ENCODE measurements at places on chromosomes 11 and 22.
A peak's percentile ranks its signal among the peaks of the same experiment; 100 is the strongest.

DNA sequence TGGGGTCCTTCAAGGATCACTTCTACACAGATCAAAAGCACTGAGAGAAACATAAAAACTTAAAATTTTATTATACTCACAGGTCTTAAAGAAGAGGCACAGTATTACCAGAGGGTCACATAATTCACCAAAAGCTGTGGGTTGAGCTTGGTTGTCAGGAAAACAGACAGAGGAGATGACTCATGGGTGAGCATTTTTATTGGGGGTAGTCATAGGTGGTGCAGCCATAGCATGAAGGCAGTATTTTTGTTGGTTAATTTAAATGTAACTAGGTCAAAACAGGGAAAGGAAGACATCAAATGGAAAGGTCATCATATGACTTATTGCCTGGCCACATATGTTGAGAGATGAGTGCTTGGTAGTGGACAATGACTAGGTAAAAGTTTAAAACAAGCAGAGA is 24.2 kb downstream of the OR5B17 start:
- DNase-seq, result no peak

GRCh38 chr11:126136507-126136906 is 73.8 kb upstream of the CDON start:
- DNase-seq, result no peak

DNA sequence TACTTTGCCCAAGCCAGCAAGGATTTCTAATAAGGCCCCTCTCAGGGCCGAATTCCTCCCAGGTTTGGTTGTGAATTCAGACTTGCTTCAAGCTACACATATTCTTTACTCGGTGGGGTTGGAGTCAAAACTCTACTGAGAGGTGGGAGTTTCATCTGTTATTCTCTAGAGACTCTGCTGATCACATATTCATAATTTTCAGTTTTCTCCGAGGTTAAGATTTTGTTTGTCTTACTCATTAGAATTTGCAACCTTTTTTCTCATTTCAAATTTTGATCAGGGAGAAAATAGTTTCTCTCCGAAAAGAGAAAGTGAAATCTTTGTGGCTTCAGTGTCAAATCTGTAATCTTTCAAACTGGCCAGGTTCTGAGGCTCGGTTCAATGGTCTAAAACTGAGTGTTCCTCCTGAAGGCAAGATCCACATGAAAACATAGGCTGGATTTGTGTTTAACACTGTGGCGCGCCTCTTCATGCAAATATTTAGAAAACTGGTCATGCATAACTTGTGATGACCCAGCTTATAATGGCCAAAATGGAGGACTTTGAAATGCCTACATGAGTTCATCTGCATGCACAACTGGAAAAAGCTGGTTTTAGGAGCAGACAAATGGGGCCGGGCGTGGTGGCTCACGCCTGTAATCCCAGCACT is 21.5 kb upstream of the GSTP1 start:
- no peak for DNase-seq

DNA sequence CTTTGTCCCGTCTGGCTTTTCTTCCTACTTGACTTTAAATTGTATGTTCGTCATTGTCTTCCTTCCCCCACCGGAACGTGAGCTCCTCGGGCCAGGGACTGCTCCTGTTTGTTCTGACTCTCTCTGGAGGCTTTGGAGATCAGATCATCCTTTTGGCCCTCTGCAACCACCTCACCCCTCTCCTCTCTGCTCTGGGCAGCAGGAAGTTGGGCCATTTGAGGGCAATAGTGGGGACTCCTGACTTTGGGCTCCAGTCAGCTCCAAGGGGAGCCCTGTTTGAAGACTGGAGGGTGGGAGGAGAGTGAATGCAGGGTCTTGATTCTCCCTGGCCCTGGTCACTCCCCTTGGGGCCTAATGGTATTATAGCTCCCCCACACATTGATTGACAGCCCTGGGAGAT is 186.3 kb upstream of the B3GAT1 start:
- DNase-seq, result no peak

DNA sequence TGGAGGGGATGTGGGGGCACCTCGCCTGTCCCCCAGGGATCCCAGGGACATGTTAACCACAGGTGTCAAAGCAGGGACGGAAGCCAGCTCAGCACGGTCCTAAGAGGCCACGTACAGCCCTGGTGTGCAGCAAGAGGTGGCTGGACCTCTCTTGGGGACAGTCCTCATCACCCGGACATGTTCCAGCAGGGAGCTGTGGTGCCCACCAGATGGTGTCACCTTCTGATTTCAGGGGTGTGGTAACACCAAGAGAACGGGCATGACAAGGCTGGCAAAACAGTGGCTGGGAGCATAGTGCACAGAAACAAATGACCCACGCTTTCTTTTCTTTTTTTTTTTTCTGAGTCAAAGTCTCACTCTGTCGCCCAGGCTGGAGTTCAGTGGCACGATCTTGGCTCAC is 25.6 kb upstream of the COMT start:
- DNase-seq, result no peak

- no peak for DNase-seq
These were observed 19.4 kb downstream of the PIWIL4 start for GRCh38 chr11:94586546-94586945.

GRCh38 chr11:12434325-12434654 is 56.9 kb downstream of the PARVA start:
- DNase-seq, result no peak

DNA sequence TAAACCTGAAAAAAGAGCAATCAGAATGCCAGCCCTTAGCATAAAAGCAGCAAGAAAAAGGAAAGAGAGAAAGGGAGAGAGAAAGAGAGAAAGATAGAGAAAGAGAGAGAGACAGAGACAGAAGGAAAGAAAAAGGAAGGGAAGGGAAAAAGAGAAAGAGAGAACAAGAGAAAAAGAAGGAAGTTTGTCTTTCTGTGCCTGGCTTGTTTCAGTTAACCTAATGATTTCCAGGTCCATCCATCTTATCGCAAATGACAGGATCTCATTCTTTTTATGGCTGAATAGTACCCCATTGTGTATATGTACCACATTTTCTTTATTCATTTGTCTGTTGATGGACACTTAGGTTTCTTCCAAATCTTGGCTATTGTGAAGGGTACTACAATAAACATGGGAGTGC is 230.8 kb downstream of the GUCY1A2 start:
- no peak for DNase-seq

DNA sequence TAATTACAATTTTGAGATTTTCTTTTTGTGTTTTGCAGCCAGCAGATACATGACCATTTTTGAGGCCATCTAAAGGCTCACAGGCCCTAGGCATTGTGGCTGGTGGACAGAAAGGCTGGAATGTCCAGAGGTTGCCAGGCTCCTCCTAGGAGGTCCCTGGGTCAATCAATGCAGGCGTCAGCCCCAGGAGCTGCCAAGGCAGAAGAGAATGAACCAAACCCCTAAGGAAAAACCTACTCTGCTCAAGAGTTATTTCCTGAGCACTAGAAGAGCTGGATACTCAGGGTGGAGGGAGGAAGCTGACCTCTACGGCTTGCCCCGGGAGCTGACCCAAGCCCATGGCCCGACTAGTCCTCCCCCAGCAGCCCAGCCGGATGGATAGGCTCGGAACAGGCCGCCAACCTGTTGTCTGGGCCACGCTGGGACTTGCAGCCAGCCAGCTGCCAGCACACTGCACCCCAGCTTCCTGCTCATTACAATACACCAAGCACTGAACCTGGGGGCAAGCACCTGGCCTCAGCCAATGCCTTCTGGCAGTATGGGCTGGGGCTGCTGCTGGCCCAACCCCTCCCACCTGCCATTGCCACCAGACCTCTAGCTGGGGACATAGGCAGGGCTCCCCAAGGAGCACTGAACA is 5.7 kb upstream of the SCGB1A1 start:
- no peak for DNase-seq

DNA sequence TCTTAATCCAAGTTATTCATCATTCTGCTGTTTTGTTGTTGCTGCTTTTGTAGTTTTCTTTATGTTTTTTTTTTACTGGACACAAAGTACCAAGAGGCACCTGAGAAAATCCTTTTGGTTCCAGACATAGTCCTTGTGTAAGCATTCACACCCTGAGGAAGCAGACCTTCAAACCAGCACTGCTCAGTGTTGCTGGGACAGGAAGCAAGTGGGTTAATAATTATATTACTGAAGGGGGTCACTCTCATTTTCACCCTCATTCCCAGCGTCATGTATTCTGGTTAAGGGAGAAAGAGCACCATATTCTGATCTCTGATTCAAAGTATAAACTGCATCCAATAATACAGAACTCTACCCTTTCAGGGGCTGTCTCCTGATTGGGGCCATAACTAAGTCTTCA is 5.9 kb upstream of the ALKBH3 start:
- DNase-seq, result no peak

DNA sequence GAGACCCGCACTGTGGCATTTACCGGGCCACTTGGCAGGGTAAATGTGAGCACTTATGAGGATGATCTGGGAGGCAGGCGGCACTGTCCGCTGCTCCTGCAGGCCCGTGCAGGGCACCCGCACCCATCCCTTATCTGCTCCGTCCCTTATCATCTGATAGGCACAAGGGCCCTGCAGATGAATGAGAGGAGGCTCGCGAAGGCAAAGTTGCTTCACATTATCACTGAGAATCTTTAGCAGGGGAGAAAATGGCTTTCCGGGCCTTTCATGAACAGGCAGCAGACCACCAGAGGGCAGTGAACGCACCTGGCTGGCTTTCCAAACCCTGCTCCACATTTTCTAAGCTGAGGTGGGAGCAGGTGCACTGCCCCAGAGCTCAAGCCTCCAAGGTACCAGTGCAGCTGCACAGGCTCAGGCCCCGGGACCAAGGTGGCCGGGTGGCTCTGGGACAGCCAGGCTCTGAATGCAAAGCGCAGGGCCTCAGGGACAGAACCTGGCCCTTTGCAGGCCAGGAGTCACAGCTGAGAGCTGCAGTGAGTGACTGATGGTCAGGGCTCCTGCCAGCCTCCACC is 165.6 kb downstream of the SHANK2 start:
- peak; percentile 40 for DNase-seq

GRCh38 chr22:23088199-23088604 is 17.9 kb downstream of the GNAZ start:
- no peak for DNase-seq

- DNase-seq, result no peak
These were observed 19.2 kb downstream of the NECTIN1 start for GRCh38 chr11:119709638-119710346.

GRCh38 chr11:35553831-35554230 is 28.4 kb upstream of the PAMR1 start:
- DNase-seq, result no peak

DNA sequence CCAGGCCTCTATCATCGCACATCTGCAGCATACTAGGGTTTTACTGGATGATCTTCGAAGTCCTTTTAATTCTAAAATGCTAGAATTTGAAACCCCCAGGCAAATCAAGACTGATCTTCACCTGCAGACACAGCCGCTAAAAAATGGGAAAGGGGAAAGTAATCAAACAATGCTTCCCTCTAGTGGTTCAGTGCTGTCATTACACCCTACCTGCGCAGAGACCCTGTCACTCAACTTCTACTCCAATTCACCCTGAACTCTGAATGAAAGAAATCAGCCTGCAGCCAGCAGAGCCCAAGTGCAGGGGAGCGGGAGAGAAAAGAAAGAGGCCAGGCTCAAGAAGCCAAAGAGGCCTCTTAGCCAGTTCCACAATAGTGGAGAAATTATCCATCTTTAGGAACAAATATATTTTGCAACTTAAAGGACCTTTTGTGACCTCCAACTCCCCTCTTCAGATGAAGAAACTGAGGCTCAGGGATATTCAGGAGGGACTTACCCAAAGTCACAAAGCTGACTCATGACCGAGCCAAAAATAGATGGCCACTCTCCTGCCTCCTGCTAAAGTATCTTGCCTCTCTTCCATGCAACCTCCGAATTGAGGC is 33.0 kb downstream of the SERGEF start:
- peak; percentile 13 for DNase-seq

- peak; percentile 41 for DNase-seq
These were observed 237.5 kb downstream of the MIAT start for GRCh38 chr22:26894766-26895485.

DNA sequence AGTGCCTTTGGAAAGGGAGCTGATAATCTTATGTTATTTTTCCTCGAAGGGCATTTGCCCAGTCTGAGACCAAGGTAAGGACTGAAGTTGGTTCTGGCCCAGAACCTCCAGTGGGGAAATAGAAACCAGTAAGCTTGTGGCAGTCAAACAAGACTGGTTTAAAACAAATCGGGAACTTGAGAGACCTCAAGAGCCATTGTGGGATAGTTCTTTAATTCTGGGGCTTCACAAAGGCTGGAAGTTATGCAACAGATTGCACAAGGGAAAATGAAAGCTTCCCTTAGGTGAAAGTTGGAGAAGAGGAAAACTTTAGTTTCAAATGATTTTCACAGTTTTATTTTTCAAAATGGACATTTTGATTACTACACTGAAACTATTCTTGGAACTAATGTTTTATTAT is 33.5 kb upstream of the RAB38 start:
- no peak for DNase-seq

DNA sequence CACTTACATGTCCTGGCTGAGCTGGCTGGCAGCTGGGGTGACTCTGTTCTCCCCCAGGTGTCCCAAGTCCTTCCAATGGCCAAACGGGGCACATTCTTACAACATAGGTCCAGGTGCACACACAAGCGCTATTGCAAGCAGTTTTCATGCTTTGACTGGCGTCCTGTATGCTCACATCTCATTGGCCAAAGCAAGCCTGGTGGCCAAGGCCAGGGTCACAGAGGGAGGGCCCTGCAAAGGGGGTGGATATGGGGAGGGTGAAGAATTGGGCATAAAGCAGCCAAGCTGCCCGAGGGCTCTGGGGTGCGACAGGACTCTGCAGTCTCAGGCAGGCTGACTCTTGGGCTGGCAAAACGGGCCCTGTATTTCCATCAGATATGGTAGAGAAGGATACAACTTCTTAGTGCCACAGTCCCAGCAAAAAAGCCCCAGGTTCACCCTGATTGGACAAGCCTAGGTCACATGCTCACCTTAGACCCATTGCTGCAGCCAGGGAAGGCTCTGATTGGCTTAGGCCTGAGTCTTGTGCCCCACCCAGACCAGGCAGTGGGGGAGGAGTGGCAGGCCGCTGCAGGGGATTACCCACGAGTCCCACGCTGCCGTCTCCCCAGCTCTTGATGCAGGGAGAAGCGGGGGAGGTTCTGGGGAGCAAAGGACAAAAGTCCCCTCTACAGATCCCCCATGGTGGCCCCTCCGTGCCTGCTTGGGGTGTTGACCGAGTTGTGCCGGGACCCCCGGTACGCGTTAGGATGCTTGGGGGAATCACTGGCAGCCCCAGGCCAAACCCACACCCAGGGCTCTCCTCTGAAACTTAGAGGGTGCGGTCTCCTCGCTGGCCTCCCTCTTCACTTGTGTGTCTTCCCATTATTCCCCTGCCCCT is 110.8 kb downstream of the ARHGAP8 start:
- no peak for DNase-seq

DNA sequence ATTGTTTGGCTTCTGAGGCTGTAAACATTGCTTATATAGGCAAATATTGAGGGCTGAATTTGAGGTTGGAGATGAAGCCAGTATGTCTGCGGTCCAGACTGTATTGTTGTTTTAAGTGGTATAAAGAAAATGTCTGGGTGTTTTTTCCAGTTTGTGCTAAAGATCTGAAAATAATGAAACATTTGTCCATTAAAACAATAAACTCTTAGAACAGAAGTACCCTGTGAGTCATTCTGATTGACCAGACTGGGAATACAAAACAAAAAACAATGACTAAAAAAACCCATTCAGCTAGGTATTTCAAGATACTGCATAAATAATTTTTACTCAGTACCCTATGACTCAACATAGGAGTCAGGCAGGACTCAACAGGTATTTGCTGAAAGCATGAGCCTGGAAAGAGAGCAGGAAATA is 20.4 kb downstream of the ALKBH8 start:
- no peak for DNase-seq
